Stimulated activated CD4-positive, alpha-beta T cell treated with anti-CD3 and anti-CD28 coated beads, Interleukin-2, amount 100 ng/mL, for 24 hours (primary cell): ENCODE measurements at places on chromosomes 4 and X.

GRCh38 chr4:47031011-47031678 is at the start of gene GABRB1:
TSS of gene GABRB1 (plus strand) at chr4:47031567.
- DNase-seq, result peak; percentile 32

DNA sequence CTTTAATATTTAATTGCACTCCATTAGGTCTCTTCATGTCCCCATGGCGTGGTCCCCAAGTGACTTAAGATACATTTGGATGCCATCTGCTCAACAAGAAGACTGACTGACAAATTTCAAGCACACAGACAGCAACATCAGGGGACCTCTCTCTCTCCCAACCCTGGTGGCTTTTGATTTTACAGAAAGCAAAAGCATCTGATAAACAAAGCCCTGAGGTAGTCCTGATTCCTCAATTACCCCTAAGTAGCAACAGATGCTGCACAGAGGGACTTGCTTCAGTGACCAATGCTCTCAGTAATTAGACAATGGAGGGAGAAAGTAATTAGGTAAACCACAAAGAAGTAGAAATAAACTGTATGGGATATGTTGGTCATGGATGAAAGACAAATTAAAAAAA is 426.4 kb downstream of the INPP4B start:
- no peak for DNase-seq

GRCh38 chr4:89704651-89705395 is 132.1 kb downstream of the SNCA start:
- no peak for DNase-seq

DNA sequence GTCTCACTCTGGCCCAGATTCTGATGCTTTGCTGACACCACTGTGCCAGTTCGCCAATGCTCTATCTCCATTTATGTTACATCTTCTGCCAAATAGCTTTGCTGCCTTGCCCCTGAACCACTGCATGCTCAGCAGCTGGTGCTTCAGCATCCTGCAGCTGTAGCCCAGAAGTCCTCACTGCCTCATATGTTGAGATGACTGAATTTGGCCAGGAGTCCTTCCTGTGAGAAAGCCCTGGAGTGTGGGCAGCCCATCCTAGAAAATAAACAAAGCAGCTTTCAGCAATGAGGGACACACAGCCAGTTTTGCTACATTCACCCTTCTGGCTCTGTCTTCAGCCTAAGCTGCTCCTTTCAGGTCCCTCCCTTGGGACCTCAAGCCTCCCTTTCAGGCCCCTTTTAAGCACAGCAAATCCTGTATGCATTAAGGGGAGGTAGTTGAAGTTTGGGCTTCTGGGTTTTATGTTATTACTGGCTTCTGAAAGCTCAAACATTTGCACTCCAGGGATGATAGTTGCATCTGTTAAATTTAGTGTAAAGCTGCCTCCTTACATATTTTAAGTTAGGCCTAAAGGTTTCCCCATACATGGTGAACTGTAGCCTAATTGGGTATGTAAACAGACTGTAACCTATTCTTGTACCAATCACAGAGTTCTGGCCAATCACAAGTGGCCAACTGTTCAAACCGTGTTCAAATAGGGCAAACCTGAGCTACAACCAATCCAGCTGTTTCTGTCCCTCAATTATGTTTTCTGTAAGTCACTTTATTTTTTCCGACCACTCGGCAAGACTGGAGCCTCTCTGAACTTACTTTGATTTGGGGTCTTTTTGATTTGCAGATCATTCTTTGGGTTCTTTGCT is 2.1 kb upstream of the TMEM165 start:
- DNase-seq, result no peak

DNA sequence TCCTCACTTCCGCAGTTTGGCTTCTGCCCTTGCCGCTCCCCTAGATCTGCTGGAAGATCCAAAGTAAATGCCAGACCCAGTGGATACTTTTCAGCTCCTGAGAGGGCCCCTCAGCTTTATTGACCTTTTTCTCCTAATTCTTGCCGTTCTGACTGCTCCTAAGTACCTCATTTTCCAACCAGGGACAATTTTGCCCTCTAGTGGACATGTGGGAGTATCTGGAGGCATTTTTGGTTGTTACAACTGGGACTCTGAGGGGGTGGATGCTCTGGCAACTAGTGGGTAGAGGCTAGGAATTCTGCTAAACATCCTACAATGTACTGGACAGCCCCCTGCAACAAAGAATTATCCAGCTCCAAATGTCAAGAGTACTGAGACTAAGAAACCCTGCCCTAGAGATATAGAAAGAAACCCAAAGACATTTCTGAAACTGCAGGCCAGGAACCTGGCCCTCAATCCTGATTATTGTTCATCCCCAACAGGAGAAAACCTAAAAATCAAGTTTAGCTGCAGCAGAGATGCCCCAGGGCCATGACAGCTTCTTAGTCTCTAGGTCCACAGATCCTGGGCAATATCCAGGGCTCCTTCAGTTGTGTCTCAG is 3.4 kb downstream of the TEX13B start:
- DNase-seq, result no peak

DNA sequence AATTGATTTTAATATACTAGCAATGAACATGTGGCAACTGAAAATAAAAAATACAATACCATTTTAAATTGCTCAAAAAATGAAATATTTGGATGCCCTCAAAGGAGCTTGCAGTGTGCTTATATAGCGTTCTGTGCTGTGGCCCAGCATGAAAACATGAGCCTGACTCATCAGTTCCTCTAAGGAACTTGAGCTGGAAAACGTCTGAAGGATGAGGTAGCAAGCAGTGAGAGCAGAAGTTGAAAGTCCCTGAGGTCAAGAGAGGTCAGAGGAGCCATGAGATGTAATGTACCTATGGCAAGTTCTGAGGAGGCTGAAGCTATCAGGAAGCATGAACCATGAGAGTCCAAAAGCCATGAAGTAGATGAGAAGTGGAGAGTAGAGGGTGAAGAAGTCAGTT is 59.7 kb downstream of the HMGB3 start:
- DNase-seq, result no peak

DNA sequence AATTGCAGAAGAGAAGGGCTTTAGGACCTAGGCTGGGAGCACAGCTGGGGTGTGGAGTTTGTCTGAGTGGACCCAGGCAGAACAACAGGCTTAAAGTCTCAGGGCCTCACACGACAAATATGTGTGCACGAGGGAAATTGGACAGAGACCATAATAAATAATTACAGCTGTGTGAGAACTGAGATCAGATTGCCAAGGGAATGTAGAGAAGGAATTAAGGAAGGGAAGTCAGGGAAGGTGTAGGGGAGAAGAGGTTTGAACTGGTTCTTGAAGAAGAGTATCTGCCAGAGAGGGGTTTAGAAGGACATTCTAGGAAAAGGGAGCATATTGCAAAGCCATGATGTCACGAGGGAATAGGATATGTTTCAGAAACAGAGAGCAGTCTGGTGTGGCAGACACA is 120.7 kb upstream of the TSPAN5 start:
- no peak for DNase-seq

DNA sequence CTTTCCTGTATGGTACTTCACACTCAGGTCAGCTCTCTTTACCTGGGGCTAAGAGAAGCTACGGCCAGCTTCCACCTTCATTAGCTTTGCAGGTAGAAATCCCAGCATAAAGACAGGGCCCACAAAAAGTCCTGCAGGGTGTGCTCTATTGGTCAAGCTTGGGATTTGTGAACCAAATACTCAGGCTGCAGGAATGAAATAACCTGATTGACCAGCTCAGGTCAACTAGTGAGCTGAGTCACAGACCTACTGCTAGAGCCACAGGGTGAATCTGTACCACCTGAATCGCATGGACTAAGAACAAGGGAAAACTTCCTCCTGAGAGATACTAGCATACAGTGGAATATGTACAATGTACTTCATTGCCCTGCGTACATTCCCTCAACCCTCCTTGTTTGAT is 172.2 kb downstream of the HHIP start:
- no peak for DNase-seq

- DNase-seq, result no peak
These were observed 101.1 kb downstream of the CBLL2 start for GRCh38 chrX:22373766-22374165.

DNA sequence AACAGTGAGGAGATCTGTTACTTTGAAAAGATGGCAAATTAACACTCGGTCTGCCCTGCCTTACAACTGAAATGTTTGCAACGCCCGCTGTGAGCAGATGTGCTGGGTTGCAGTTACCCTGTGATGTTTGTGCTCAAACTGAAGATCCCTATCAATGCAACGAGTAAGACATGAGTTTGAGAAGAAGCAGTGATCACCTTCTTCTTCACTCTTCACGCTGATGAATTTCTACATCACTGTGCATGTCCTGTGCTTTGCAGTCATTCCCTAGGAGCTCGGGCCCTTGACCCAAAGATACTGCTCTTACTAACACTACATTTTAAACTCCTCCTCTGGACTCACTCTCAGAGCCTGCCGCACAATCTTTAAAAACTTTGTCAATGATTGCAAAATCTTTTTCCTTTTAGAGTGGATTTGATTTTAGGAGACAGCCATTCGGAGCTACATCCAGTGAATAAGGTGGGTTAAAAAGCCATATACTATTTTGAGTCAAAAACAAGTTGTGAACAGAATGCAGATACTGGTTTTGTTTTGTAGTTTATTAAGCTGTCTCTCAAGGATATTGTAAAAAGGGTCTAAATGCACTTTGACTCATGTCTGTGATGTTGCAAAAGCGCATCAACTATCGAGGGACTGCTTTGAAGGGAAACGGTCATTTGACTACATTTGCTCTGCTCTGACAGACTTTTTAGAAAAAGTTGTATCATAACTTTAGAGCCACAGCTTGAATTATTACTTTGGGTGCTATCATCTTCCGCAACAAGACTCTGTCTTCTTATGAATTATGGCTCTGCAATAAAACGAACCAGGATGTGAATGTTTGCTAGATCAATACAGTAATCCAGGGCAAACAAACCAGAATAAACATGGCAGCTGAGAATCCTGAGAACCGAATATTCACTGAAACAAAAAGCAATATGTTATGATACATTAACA is 5.7 kb upstream of the RHOH start:
- DNase-seq, result no peak

DNA sequence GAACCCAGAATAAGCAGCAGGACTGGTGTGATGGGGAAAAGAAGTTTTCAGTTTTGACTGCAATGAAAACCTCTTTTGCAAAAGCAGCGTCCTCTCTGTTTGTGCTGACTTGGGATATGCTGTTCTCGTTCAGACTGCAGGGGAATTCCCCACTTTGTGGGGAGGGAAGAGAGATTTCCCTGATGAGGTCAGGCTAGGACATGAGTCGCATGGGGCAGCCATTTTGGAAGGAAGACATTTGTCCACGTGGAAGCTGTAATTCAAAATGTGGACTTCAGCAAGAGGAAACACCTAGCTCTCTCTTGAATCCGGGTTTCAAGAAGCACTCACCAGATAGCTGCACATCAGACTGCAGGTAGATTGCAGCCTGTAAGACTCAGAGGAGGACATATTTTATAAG is 39.3 kb downstream of the ING2 start:
- DNase-seq, result no peak

- DNase-seq, result no peak
These were observed 85.5 kb downstream of the CAMK2D start for GRCh38 chr4:113675731-113676697.

GRCh38 chr4:80678413-80678812 is 342.9 kb downstream of the CFAP299 start:
- DNase-seq, result no peak

- DNase-seq, result no peak
These were observed 171.8 kb upstream of the PACRGL start for GRCh38 chr4:20528508-20528907.

GRCh38 chr4:92600638-92601037 is 296.9 kb downstream of the GRID2 start:
- DNase-seq, result no peak

- no peak for DNase-seq
These were observed 195.6 kb upstream of the KLF3 start for GRCh38 chr4:38468339-38468866.

GRCh38 chr4:80094191-80094590 is 21.2 kb upstream of the ANTXR2 start:
- no peak for DNase-seq

- DNase-seq, result no peak
These were observed 1.2 kb downstream of the SLAIN2 start for GRCh38 chr4:48342606-48342880.
